ENCODE measurements at places on chromosomes 13 and 19.

DNA sequence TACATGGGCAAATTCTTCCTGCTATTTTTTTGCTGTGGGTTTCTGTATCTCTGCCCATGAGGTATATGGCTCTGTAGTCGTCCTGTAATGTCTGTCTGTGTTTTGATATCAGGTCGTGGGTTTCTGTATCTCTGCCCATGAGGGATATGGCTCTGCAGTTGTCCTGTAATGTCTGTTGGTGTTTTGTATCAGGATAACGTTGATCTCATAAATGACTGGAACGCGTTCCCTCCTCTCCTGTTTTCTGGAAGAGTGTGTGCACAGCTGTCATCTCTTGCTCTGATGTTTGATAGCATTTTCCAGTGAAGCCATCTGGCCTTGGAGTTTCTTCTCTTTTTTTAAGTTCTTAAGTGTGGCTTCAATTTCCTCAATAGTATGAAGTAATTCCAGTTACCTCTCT, 57.2 kb downstream of the SOX1 start:
- no peak for DNase-seq

DNA sequence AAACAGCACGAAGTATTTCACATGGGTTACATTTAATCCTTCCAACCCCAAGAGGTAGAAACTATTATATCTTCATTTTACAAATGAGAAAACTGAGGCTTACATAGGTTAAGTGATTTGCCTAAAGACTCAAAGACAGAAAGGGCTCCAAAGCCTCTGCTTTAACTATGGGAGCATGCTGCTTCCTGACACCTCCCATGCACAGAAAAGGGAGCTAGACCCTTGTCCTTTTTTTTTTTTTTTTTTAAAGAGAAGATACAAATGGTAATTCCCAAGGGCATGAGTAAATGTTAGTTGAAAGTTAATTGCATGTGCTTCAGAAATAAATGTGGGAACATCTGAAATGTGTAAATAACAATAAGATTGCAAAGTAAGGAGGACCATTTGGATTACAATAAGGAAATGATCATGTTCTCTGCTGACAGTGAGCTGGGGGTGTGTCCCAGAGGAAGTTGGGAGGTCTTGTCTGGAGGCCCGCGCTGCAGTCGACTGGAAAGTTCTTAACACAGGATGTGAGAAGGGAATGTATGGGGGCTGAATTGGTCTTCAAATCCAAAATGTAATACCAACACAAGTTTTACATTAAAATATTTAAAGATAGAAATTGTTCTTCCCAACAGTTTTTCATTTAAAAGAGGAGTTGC, 500.3 kb downstream of the KLF12 start:
- no peak for DNase-seq

- DNase-seq, result peak; percentile 41
Measured at GRCh38 chr19:13260883-13261653, 110.9 kb downstream of the IER2 start.

GRCh38 chr19:10412257-10412977, 7.9 kb upstream of the PDE4A start:
- DNase-seq, result no peak

GRCh38 chr13:76851961-76852360, 34.2 kb downstream of the KCTD12 start:
- no peak for DNase-seq

All from kidney glomerular epithelial cell (primary cell).